ENCODE measurements at places on chromosomes 2 and 18.

- DNase-seq: no peak
These were observed 53.0 kb downstream of the CYP26B1 start for GRCh38 chr2:72094701-72095100.

DNA sequence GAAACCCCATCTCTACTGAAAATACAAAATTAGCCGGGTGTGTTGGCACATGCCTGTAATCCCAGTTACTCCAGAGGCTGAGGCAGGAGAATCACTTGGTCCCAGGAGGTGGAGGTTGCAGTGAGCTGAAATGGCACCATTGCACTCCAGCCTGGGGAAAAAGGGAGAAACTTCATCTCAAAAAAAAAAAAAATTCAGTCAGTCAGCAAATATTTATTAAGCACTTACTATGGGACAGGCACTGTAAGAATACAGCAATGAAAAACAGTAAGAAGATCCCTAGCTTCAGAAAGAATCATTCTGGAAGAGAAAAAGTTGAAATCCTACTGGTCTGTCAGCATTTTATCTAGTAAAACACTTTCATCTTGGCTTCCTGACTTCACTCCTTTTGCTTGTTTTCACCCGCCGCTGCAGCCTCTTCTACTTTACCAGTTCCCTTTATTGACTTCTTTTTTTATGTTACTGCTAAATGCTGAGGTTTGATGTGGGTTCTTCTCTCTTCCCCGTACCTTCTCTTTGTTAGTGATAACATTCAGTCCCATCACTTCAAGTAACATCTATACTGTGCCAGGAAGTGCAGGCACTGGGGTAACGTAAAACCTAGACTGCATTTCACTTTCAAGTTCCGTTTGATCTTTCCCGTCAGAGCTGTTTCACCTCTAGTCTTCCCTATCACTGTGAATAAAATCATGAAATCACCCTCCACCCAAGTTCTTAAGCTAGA, 10.8 kb upstream of the TAF4B start:
- DNase-seq: peak; percentile 73

DNA sequence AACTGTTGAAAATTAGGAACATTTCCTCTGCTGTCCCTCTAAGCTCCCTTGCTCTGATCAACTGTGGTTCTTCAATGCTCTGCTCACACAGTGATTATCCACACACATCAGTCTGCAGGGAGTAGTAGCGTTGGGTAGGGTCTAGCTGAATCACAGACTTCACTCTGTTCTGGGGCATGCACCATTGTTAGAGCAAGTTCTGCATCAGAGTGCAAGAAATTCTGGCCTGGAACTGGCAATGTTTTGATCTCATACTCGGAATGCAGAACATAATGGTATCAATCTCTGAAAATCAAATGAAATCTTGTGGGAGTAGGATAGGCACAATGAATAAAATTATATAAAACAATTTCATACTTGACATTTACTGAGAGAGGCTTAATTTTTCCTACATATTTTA, 55.3 kb downstream of the HRH4 start:
- DNase-seq: no peak

GRCh38 chr2:77232909-77233425, 289.2 kb downstream of the LRRTM4 start:
- DNase-seq: no peak

DNA sequence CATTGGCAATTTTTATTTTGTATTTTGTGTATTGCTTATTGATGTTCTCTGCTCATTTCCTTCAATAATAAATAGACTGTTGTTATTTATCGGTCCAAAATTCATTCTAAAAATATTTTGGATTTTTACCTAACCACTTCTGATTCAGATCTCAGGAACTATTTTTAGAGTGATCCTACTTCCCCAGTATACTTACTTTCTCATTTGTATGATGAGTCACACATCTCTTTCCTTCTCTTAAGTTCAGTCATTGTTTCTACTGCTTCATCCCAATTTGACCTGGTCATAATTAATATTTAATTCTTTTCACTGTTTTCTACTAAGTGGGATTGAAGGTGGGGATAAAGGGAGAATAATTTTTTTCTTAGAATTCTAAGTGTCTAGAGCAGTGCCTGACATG, 75.1 kb downstream of the AGPS start:
- no peak for DNase-seq

GRCh38 chr18:46536215-46536874, 120.7 kb downstream of the LOXHD1 start:
- no peak for DNase-seq

DNA sequence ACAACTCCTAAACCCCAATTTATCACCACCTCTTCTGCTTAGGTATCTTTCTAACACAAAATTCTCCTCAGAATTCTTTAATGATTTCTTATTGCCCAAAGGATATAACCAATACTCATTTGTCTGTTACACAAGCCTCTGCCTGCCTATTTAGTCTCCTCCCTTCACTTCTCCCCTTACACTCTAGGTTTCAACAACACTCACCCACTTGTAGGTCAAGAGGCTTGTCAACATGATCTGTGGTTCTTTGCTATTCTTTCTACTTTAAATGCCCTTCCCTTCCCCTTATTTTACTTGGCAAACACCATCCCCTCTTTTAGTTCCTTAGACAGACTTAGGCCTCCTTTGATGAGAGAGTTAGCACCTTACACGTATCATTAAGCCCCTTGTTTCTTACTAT, 69.0 kb upstream of the C2orf15 start:
- no peak for DNase-seq

DNA sequence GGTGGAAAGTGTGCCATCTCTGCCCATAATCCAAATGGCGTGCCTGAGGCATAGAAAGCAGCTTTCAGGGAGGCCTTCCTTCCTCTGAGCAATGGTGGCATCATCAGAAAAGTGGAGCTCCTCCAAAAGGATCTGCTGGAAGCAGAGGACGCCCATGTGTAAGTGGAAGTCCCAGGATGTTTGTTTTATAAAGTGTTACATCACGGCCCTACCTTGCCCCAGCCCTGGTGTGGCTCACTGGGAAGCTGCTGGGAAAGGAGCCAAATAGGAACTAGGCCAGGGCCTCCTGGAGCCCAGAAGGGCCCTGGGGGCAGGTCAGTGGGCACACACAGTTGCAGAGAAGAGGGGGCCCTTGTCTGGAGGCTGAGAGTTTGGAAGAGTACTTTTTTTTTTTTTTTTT, 4.2 kb upstream of the ODC1 start:
- no peak for DNase-seq

DNA sequence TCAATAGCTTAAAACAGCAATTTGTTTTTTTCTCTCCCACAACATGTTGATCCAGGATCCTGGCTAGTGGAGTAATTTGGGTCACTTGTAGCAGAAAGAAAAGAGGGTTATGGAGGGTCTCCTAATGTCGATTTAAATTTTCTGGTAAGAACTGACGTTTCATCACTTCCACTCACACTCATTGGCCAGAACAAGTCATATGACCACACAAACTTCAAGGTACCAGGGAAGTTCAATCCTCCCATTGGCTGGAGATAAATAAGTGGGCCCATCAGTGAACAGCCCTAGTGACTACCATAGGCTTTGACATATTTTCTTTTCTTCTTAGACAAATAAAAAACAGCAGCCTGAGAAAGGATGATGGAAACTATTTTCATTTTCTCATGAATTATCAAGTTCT, 8.3 kb upstream of the TMEM131 start:
- DNase-seq: no peak

- DNase-seq: no peak
These were observed 22.6 kb downstream of the TCF23 start for GRCh38 chr2:27171351-27171848.

DNA sequence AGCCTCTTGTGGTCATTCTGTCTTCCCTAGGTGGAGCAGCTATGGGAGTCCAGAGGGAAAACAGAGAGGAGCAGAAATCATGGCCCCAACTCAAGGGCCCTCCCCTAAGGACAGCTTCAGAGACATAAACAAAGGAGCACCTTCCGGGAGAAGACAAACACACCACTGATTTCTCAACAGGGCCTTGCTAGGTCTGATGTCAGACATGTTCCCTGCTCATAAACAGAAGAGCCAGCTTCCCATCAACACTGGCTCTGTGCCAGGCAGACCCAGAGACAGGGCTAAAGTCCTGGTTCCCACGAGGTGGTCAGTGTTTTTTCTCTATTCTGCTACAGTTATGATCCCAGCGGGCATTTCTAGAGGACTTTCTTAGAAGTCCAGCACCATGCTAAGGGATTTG, 19.3 kb downstream of the CXCR2 start:
- DNase-seq: no peak

DNA sequence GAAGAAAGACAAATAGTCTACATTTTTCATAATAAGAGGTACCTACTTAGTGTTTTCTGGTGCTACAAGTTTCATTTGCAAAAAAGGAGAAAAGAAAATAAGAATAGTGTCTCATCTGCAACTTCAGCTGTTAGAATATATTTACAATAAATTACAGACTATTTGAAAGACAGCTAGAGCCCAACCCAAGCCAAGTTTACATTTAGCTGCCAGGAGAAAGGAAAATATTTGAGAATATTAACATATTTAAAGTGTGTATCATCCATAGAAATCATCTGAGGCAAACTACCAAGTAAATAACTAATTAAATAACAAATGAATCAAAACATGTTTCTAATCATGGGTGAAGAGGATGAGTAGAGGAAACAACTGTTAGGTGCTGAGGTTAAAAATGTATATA, 209.2 kb upstream of the ZSWIM2 start:
- no peak for DNase-seq

DNA sequence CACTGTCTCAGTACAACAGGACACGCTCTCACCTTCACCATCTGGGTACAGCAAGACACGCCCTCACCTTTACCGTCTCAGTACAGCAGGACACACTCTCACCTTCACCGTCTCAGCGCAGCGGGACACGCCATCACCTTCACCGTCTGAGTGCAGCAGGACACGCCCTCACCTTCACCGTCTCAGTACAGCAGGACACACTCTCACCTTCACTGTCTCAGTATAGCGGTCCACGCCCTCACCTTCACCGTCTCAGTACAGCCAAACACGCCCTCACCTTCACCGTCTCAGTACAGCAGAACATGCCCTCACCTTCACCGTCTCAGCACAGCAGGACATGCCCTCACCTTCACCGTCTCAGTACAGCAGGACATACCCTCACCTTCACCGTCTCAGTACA, 109.9 kb upstream of the CTDP1 start:
- DNase-seq: no peak

DNA sequence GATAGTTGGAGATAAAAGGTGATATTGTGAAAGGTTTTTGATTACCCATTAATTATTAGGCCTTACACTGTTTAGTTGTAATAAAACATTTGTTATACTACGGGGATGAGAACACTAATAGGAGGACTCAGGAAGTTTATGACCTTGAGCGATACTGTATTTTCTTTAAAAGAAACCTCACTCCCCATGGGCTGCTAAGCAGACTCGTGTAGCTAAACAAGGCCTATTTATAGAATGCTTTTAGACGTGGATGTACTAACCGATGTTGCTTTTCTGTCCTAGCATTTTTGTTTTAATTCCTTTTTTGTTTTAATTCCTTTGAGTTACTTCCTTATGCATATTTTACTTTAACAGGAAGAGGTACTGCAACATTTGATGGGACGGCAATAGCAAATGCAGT, 22.9 kb downstream of the MSH6 start:
- DNase-seq: no peak

- DNase-seq: no peak
These were observed 93.6 kb downstream of the ASAP2 start for GRCh38 chr2:9300214-9300613.

GRCh38 chr2:225938991-225939390, 539.5 kb downstream of the NYAP2 start:
- DNase-seq: no peak

GRCh38 chr2:120934574-120935338, 199.1 kb downstream of the GLI2 start:
- DNase-seq: no peak

- DNase-seq: peak; percentile 22
These were observed 1.7 kb downstream of the RBMS1 start for GRCh38 chr2:160491911-160492371.

- DNase-seq: no peak
These were observed 123.0 kb upstream of the MYO3B start for GRCh38 chr2:170054997-170055396.

DNA sequence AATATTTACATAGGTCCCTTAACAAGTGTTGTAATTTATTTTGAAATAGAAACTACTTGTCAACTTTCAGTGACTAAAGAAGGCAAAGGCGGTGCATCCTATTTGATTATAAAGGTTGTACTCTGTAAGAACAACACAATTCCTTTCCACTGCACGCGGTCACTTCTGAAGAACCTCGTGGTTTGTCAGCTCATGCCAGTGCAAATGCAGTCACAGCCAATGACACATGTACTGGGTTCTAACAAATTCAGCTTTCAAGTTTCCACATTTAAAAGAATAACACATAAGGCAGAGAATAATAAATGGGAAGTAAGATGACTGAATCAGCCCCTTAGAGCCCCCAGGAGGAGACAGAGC, 39.7 kb downstream of the CYB5A start:
- DNase-seq: no peak

DNA sequence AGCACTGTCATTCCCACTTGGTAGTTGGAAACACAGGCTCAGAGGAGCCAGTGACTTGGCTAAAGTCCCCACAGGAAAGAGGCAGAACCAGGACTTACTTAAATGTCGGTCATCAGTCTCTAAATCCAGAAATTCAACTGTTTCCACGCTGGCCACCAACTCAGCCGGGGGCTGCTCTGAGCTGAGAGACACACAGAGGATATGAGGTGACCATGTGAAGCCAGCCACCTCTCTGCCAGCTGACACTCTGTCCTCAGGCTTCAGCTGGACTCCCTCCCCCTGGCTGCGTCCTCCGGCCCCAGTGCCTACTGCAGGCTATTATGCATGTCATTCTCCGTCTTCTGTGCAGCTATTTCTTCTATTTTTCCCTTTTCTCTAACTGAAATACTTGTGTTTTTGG, 168.9 kb downstream of the ANKRD30B start:
- DNase-seq: no peak

DNA sequence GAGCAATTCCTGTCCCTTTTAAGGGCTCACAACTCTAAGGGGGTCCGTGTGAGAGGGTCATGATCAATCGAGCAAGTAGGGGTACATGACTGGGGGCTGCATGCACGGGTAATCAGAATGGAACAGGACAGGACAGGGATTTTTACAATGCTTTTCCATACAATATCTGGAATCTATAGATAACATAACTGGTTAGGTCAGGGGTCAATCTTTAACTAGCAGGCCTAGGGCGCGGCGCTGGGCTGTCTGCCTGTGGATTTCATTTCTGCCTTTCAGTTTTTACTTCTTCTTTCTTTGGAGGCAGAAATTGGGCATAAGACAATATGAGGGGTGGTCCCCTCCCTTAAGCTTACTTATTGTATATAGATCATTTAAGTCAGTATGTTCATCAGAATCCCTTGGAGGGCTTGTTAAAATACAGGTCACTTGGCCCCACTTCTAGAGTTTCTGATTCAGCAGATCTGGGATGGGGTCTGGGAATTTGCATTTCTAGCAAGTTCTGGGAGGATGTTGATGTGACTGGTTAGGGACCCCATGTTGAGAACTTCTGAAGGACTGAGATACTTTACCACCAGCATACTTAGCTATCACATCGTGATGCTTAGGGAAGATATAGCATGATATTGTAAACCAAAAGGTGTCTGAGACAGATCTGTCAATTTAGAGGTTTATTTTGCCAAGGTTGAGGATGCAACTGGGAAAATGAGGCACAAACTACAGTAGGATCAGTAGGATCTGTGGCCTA, 2.8 kb upstream of the INPP4A start:
- DNase-seq: no peak

Measured in activated CD4-positive, alpha-beta T cell treated with anti-CD3 and anti-CD28 coated beads, Interleukin-2, amount 10 ng/mL, durations not matched to agents 7 days and 5 days (primary cell).